ENCODE measurements at places on chromosomes 2 and 18. TPM values are rescaled to one million over a fixed set of nuclear protein-coding genes. Genes with fewer than 3 reads are reported as not detected.

LONRF2 gene
- 1.4 TPM for total RNA-seq

DUSP2 gene
- 7.2 TPM for total RNA-seq

CPS1 gene
- 587 TPM for total RNA-seq

CTAGE1 gene
- total RNA-seq, result 0.47 TPM

CIB4 gene
- not detected for total RNA-seq

MRPS5 gene
- 44.3 TPM for total RNA-seq

CABLES1 gene
- 6.9 TPM for total RNA-seq

TGFA gene
- 5.6 TPM for total RNA-seq

DNAH6 gene
- 0.60 TPM for total RNA-seq

PAX8 gene
- total RNA-seq, result 0.20 TPM

SERPINB12 gene
- total RNA-seq, result not detected

SF3B6 gene
- total RNA-seq, result 158 TPM

COL6A3 gene
- 158 TPM for total RNA-seq

KIAA2012 gene
- total RNA-seq, result not detected

CPLX4 gene
- not detected for total RNA-seq

CRYGD gene
- total RNA-seq, result not detected

CPSF3 gene
- 39.1 TPM for total RNA-seq

CSRNP3 gene
- 14.0 TPM for total RNA-seq

Measured in hepatocyte (in vitro differentiated cells).